ENCODE measurements at places on chromosomes 13 and 19.

- no peak for DNase-seq
Measured at GRCh38 chr19:33671211-33671610, 49.5 kb downstream of the CHST8 start.

GRCh38 chr13:57409121-57409520 lies 222.4 kb upstream of the PCDH17 start:
- no peak for DNase-seq

GRCh38 chr19:12526542-12526941 lies 24.7 kb downstream of the ZNF564 start:
- no peak for DNase-seq

- DNase-seq = no peak
Measured at GRCh38 chr13:28958018-28958417, 137.9 kb downstream of the MTUS2 start.

DNA sequence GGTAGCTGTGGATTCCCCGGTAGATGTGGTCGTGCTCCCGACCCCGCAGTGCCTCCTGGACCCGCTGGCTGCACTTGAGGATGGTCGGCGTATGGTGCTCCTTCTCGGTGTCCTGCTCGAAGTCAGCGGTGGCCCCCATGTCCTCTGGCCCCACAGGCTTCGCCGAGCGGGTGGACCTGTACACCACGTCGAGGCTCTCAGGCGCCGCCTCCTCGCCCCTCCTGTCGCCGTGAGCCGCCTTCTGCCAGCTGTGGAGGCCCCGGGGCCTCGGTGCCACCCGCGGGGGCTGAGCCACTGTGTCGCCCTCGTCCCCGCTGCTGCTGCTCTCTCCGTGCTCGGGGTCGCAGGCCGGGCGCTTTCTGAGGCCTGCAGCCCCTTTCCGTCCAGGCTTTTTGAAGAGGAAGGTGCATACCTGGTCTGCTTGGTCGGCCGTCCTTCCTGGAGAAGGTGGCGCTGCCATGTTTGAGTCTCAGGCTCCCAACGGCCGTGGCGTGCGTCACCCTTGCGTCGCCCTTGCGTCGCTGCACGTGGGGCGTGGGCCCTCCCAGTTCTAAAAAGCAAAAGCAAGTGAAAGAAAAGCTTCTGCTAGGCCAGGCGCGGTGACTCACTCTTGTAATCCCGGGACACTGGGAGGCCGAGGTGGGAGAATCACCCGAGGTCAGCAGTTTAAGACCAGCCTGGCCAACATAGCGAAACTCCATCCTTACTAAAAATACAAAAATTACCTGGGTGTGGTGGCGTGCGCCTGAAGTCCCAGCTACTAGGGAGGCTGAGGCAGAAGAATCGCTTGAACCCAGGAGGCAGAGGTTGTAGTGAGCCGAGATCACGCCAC lies at the start of gene RNF113B:
Gene RNF113B (minus strand): TSS at position 493 of the 832 bp plus-strand sequence. CDS start 33 bp downstream, at position 460.
- no peak for DNase-seq

DNA sequence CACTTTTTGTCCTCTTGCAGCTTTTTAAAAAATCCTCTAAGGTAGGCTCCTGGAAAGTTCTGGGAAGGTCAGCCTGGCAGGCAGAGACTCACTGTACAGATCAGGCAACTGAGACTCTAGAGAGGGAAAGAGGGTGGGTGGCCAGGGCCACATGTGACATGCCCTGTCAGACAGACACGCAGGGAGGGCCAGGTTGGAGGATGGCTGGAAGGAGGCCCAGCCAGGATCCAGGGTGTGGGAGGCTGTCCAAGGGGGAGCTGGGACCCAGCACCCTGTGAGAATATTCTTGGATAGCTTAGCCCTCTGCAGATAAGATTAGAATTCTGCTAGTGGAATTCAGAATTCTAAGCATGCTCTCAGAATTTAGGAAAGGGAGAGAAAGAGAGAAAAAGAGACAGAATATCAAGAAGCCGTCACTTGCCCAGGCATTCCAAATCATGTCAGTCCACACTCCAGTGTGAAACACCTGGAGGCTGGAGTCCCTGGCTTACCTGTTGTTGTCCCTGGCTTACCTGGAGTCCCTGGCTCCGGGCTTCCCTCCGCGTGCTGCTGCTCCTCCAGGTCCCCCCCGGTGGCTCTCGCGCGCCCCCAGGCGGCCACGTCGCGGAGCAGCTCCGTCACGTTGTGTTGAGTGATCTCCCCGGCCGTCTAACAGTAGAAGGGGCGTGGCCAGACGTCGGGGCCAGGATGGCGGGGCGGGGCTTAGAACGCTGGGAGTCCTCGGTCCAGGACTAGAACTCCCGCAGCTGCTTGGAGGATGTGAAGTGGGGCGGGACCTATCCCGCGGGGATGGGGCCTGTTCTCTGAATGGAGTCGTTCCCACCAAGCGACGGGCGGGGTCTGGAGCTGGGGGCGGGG lies 2.8 kb upstream of the TNNI3 start:
- DNase-seq = peak; percentile 80

DNA sequence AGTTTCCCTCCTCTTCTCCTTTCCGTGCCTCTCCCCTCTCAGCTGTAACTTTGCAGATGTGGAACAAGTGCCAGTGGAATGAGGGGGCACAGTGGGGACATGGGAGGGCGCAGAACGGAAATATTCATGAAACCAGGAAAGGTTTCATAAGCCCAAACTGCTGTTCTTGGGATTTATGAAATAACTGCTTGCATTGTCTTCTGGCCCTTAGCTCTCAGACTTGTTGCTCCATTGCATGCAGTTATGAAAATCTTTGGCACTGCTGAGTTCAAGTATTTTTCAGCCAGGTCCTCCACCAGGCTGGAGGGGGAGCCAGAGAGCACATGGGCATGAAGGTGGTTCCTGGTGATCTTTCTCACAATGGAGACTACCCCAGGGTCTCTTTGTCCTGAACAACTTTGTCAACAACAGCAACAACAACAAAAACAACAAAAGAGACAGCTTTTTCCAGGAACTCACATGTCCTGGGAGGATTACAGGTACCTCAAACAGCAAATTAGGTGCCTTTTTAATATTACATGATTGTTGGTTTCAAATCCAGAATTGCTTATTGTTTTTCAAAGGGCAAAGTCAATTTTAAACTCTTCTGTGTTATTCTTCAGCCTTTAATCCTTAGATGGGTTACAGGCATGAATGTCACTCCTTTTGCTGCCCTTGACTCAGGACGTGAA lies 1.5 kb downstream of the RGCC start:
- peak; percentile 22 for DNase-seq
